ENCODE measurements at places on chromosomes 12 and 14.

DNA sequence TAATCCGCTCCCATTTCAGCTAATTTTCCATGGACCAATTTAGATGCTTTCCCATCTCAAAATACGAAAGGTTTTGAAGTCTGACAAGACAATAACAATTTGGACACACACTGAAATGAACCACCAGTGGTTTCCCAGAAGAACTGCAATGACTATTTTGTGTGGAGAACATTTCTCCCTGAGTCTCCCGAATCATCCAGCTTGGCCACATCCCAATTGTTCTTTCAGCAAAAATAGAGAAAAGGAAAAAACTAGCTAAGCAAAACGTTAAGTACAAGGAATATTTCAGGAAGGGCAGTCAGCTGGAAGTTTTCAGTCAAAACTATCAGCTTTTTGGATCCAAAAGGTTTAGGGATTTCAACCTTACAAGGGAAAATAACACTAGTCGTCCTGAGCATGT, 390.6 kb downstream of the KCNH5 start:
- no peak for DNase-seq

- DNase-seq: no peak
Observed at GRCh38 chr12:64825143-64826021, 935 bp downstream of the TBC1D30 start.

GRCh38 chr14:99150236-99150635, 121.8 kb downstream of the BCL11B start:
- DNase-seq: no peak

- no peak for DNase-seq
Observed at GRCh38 chr12:19458733-19459132, 19.4 kb downstream of the AEBP2 start.

GRCh38 chr12:75443709-75444108, 36.8 kb upstream of the GLIPR1 start:
- DNase-seq: no peak

- DNase-seq: no peak
Observed at GRCh38 chr12:122501489-122501989, 807 bp upstream of the ZCCHC8 start.

DNA sequence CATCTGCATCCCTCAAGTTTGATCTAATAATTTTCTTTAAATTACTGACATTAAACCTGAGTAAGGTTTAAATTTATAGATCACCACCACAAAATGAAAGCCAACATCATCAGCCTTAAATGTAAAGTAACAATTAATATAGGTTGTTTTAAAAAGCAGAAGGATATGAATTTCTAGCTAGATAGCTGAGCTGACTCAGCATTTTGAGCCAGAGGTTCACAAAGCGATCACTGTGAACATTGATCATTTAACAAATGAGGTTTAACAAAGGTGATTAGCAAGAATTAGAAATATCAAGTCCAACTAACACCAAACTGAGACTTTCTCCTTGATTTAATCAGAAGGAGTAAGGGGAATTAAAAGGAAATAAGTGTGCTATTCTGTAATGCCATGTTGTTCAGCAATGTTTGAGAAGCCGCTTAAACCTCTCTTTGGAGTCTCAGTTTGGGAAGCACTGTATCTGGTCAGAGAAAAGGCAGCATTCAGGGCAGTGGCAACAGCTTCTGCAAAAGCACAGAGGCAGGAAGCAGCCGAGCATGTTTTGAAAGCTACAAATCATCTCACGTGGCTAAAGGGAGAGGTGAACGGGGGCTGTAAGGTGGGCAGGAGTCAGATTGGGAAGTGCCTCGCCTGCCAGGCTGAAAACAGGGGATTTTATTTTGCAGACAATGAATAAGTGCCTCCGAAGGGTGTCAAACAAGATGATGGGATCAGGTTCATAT, 19.6 kb downstream of the RIMBP2 start:
- DNase-seq: no peak

DNA sequence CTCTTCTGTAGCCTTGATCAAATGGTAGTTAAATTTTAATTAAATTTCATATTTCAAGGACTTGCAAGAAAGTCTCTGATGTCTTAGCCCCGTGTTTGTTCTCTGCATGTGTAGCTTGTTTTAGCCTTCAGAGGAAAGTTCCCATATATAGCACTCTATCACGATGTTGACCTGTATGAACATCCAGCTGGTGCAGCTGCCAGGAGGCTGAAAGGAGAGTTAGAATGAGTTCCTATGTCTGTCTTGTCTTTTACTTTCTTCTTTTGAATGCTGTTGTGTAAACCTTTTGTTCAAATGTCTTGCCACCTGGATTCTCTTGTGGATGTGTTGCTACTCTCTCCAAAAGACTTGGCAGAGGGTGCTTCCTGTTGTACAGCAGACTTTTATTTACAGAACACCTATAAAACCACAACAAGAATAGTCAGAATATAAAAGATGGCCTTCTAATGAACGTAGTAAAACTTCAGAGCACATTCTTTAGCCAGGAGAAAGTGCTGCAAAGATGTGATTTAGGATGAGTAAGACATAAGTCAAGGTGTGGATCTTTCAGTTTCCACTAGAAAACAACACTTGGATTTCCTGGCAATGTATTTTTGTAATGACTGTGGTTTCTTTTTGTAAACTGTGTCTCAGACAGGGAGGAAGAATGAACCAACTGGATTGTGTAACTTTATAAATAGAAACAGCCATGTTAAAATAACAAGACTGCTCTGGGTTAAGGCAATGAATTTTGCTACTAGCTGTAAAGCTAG, 17.2 kb downstream of the NAV3 start:
- DNase-seq: no peak

- peak; percentile 20 for DNase-seq
Observed at GRCh38 chr12:120539303-120539702, 5.1 kb downstream of the RNF10 start.

DNA sequence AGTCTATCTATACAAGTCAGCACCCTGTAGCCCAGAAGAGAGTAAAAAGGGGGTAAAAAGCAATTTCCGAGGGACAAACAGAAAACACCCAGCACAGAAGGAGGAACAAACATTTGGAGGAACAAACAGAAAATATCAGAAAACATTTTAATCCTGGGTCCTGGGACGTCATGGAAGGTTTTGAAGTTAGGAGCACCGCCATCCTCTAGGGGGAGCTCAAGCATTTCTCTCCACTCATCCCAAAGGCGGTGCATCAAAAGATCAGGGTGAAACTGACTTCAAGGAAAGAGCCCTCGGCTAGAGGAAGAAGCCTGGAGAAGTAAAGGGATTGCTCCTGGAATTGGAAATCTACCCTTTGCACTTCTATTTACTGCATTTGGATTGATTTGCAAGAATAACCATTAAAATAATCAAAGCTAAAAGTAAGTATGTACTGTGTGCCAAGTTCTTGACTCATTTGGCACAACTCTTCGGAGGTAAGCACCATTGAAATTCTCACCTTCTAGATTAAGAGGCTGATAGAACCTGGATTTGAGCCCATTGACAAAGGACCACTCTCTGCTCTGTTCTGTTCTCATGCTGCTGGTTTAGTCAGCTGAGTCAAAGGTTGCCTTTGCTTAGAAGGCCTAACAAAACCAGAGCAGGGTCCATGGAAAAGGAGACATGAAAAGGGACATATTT, 17.2 kb upstream of the POC1B start:
- peak; percentile 95 for DNase-seq

- no peak for DNase-seq
Observed at GRCh38 chr12:77754086-77754485, 76.6 kb upstream of the NAV3 start.

DNA sequence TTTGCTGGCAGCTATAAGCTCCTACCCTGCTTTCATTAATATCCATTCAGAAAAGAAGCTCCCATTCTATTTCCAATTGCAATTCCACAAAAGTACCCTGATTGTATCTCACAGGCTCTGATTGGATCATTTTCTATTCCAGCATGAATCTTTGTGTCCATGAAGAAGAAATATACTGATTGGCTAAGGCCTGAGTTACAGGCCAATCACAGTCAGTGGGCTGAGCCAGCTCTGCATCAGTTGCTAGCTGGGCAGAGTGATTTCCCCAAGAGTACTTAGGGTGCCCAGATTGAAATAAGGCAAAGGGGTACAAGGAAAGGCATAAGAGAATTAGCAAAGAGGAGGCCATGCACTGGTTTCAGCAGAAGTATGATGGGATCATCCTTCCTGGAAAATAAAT, 14.4 kb downstream of the ART4 start:
- no peak for DNase-seq

DNA sequence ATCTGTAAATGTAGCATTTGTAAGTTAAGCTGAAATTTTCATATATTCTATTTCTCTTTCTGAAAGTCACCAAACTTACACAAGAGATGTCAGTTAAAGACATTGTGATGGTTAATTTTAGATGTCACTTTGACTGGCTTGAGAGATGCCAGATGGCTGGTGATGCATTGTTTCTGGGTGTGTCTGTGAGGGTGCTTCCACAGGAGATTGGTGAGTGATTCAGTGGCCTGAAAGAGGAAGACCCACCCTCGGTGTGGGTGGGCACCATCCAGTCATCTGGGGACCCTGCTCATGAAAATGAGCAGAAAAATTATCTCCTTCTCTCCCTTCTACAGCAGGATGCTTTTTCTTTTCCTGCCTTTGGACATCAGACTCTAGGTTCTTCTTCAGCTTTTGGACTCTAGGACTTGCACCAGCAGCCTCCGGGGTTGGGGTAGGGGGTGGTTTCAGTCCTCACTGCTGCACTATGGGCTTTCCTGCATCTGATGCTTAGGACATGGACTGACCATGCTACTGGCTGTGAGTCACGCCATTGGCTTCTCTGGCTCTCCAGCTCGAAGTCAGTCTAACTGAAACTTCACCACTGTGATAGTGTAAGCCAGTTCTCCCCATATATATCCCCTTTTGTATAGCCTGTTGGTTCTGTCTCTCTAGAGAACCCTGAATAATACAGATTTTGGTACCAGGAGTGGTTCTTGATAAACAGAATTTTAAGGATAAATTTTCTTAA, 20.9 kb downstream of the PDE6H start:
- DNase-seq: no peak

- DNase-seq: no peak
Observed at GRCh38 chr14:50920482-50921230, 23.6 kb downstream of the PYGL start.

DNA sequence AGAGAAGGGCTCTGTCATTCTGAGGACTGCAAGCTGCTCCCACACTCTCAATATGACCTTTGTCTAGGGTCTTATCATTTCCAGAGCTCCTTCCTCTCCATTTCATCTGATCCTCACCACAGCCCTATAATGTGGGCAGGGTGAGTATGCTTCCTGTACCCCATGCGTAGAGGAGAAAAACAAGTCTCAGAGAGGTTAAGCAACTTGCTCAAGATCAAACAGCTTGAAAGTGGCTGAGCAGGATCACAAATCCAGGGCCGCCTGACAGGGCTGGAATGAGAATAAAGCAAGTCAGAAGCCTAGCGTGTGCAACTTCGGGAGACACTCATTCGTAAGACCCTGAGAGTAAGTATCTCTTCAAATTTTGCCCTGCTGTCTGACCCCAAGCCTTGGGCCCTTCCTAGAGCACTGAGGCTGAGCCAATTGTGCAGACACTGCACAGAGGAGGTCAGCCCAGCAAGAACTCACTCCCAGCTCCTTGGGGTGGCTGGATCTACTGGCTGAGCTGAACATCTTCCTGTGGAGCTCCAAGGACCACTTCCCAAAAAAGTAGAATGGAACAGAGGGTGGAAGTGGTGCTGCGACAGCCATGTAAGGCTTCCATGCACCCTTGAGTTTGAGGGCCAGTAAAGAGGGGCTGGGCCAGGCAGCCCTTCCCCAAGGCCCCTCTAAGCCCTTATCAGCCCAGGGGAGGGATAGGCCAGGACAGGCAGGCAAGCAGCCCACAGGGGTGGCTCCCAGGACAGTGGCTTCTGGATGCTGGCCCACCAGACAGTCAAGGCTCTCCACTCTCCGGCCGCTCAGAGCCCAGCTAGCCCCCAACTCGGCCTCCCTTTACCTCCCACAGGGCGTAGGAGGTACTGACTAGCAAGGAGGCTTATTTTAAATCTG, 10.5 kb downstream of the ZFP36L1 start:
- peak; percentile 73 for DNase-seq

DNA sequence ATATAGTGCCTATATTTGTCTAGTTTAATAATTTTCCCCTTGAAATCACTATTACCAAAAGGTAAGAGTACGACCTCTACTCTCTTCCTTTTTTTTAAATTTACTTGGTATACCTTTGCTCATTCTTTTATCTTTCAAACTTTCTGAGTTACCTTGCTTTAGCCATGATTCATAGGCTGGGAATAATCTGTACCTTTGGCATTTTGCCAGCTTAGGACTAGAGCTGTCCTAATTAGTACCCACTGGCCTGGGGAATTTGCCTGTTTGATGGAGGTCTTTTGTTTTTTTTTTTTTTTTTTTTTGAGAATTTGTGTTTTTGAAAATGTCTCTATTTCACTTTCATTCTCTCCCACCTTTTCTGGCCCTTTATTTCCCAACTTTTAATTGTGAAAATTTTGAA, 8.7 kb upstream of the SLC4A8 start:
- no peak for DNase-seq

DNA sequence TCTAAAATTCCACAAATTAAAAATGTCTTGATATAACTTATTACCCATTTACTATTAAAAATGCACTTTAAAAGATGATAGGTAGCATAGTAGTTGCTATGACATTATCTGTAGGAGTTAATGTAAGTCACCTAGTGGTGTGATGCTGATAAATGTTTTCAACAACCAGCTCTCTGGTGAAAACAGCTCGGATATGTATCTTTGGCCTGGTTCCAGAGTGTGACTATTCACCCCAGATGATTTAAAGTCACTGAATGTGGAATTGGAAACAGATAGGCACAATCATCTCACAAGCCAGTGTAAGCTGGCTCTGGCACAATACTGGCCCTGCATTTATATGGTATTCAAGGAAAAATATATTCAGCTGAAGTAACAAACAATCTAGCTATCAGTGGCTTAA, 9.2 kb upstream of the CCDC196 start:
- DNase-seq: peak; percentile 79

DNA sequence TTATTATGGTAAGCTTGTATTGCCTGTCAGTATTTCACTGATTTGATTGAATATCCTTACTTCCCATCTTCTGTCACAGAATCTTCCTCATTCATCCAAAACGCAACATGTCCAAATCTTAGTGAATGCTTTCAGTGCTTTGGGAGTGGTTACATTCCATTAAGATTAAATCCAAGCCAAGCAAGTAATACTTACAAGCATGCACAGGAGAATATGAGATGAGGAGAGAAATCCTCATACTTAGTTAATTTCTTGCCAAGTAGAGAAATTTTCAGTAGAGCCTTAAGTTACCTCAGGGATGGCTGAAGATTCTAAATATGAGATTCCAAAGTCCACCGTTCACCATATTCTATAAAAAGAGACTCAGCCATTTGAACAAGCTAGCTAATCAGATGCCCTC, 316.0 kb downstream of the RAD51B start:
- no peak for DNase-seq

DNA sequence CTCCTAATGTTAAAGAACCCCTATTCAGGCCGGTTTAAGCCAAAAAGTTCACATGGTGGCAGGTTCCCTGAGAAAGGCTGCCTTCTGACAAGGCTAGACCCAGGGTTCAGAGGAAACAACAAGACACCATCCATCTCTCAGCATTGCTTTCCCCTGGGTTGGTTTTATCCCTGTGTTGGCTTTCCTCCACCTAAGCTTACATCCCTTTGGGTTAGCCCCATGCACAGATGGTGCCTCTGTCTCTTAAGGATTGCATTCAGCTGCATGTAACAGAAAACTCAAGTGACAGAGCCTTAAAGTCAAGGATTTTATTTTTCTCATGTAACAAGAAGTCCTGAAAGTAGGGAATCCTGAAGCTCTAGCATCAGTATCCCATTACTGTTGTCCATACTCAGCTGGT, 42.8 kb upstream of the RIN3 start:
- no peak for DNase-seq

Data from hematopoietic multipotent progenitor cell treated with erythropoietin and hydrocortisone succinate and interleukin-3 and kit ligand, for 6 days (in vitro differentiated cells).